IMR-90 (cell line): ENCODE measurements at places on chromosomes 1 and 21. TPM values are rescaled to one million over a fixed set of nuclear protein-coding genes. Genes with fewer than 3 reads are reported as not detected.

- DNase-seq = no peak
- H3K27ac ChIP-seq = no peak overlapping the region
- peaks cover 5% of the 10 kb centered on the region; the same call in 1 of the 2 replicates for H3K27me3 ChIP-seq
Measured at GRCh38 chr1:116836099-116836498, 73.6 kb upstream of the PTGFRN start.

GRCh38 chr1:21691739-21692138, 22.6 kb upstream of the RAP1GAP start:
- no peak for DNase-seq
- no peak overlapping the region for H3K27ac ChIP-seq
- no peaks in the 10 kb centered on the region for H3K27me3 ChIP-seq
- peaks cover 40% of the 10 kb centered on the region for H3K36me3 ChIP-seq
- H3K4me1 ChIP-seq = no peaks in the 10 kb centered on the region
- H3K4me3 ChIP-seq = no peak overlapping the region

DNA sequence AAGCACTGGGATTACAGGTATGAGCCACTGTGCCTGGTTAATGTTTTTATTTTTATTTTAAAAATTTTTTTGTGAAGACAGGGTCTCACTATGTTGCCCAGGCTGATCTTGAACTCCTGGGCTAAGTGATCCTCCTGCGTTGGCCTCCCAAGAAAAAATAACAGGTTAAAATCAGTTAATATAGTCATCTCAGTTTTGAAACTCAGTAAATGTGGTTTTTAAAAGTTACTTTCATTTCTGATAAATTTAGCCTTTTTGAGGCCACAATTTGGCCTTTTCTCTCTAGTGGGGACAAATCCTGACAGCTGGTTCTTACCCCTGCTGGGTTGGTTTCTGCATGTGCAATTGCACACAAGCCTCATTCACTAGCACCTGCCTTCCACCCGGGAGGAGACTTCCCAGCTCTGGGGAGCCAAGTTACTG, 13.3 kb downstream of the PMF1 start:
- no peak for DNase-seq
- H3K4me3 ChIP-seq = no peak overlapping the region
- no peak overlapping the region for H3K27ac ChIP-seq
- no peaks in the 10 kb centered on the region for H3K27me3 ChIP-seq

- DNase-seq = peak; percentile 9
- no peak within 1 kb of the TSS for H3K27ac ChIP-seq
- peak within 1 kb of the TSS; percentile 20; the same call in 1 of the 2 replicates for H3K4me3 ChIP-seq
Measured at GRCh38 chr1:226548256-226549093, at the start of gene STUM. STUM (plus strand) TSS chr1:226548764; CDS start chr1:226548905, 141 bp downstream.

- H3K27me3 ChIP-seq = no peaks in the 10 kb centered on the region
- H3K27ac ChIP-seq = no peak overlapping the region
- H3K4me3 ChIP-seq = no peak overlapping the region
- no peaks in the 10 kb centered on the region for H3K36me3 ChIP-seq
Measured at GRCh38 chr1:24382165-24382577, 31.4 kb downstream of the STPG1 start.

ACOT11 gene
- 2.7 and 3.1 TPM in 2 replicates for polyA plus RNA-seq

RGS1 gene
- polyA plus RNA-seq = not detected in 2 replicates

- no peak overlapping the region for H3K27ac ChIP-seq
- H3K27me3 ChIP-seq = no peaks in the 10 kb centered on the region
- no peaks in the 10 kb centered on the region for H3K4me1 ChIP-seq
- peaks cover 12% of the 10 kb centered on the region for H3K36me3 ChIP-seq
- no peak overlapping the region for H3K4me3 ChIP-seq
- no peak for DNase-seq
Measured at GRCh38 chr1:100904528-100904927, 8.6 kb downstream of the SLC30A7 start.
